DMS79 (cell line): ENCODE measurements at places on chromosomes 12 and 14.
A peak's percentile ranks its signal among the peaks of the same experiment; 100 is the strongest.

DNA sequence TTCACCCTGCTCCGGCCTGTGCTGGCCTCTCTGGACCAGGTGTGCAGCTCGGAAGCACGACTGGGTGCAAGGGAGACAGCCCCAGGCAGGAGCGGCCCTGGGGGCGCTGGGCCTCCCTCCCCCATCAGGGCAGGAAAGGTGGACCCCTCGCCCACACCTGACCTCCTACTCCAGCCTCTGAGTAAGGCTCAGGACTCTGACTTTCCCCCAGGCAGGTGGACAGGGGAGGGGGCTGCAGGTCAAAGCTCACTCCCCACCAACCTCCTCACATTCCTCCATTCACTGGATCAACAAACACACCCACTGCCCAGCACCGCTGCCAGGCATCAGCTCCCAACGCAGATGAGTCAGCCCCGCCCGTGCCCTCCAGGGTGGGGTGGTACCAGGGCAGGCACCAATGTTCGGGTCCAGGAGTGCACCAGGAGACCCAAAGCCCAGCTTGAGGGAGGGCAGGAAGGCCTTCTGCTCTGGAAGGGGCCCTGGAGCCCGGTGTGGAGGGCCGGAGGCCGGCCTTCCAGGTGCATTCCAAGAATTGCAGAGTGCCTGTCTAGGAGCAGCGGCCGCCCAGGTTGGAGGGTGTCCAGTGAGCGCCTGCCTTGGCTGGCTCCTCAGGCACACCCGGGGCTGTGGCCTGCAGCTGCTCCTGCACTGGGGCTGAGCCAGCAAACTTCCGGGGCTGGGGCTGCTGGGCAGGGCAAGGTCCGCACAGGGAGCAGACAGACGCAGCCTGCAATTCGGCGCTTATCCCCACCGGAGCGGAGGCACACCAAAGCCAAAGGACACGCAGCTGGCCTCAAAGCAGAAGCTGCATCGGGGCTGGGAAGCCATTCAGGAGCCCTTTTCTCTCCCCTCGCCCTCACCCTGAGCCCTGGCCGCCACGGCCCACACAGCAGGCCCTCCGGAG is 1.6 kb upstream of the INF2 start:
- DNase-seq: peak; percentile 28

- no peak for DNase-seq
These were observed 18.9 kb upstream of the TOMM20L start for GRCh38 chr14:58376791-58377190.

GRCh38 chr12:93572712-93573551 is 457 bp downstream of the SOCS2 start:
- DNase-seq: no peak

DNA sequence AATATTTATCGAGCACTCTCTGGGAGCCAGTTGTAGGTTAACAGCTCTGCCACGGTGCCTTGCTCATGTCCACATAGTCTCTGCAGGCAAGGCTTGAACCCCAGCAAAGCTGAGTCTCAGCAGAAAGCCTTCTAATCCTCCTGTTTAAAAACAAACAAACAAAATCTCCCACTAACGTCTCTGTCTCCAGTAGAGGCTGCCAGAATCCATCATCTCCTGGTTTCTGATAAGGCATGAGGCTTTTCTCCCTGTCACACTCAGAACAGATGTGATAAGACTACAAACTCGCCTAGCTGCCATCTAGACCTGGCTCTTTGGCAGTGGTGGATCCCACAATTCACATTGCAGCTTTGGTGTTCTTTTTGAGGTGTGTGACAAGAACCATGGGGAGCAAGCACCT is 813.2 kb downstream of the AACS start:
- DNase-seq: no peak

GRCh38 chr12:67068204-67068731 is 200.9 kb upstream of the CAND1 start:
- DNase-seq: no peak

DNA sequence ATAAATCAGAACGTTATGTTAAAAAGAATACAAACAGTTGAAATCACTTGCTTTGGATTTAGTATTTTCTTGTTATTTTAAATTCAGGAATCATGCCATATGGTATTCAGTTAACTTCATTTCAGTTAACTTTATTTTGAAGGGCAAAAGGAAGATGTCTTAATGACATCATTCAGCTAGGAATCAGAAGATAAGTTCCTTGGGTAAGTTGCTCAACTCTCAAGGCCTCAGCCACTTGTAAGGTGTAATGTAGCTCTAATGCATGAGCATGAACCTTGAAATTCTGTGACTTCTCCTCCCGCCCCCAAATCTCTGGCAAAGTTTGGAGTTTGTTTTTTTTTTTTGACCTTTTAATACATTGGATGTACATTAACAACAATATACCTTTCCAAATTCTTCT is 42.6 kb downstream of the FRS2 start:
- no peak for DNase-seq

GRCh38 chr12:31369712-31370521 is 44.0 kb upstream of the SINHCAF start:
- DNase-seq: peak; percentile 90

DNA sequence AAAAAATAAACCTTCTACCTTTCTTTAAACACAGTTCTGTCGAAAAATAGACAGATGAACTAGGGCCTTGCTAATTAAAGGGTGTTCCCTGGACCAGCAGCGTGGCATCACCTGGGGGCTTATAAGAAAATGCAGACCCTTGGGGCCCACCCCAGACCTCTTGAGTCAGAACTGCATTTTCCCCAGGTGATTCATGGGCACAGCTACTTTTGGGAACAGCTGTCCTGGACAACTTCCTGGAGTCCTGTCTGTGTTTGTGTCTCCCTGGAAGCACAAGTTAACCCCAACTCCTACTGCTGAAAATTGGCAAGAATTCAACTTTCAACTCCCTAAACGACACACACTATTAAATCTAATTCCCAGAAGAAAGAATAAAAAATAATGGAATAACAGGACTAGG is 17.8 kb downstream of the FBLN5 start:
- no peak for DNase-seq

DNA sequence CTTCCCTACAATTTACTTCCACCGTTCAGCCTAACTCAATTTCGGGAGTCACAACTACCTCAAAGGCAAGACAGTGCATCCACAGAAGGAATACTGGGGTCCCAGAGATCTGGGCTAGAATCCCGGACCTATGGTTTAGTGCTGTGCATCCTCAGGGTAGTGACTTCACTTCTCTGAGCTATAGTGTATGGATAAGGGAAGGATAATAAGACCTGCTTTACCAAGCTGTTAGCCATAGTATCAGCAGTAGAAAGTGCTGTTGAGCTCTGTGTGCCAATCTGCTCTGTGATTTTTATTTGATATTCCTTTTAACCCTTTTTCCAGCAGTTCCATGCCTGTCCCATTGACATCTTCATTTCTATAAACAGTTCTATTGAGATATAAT is 1044.3 kb downstream of the BCL11B start:
- no peak for DNase-seq

DNA sequence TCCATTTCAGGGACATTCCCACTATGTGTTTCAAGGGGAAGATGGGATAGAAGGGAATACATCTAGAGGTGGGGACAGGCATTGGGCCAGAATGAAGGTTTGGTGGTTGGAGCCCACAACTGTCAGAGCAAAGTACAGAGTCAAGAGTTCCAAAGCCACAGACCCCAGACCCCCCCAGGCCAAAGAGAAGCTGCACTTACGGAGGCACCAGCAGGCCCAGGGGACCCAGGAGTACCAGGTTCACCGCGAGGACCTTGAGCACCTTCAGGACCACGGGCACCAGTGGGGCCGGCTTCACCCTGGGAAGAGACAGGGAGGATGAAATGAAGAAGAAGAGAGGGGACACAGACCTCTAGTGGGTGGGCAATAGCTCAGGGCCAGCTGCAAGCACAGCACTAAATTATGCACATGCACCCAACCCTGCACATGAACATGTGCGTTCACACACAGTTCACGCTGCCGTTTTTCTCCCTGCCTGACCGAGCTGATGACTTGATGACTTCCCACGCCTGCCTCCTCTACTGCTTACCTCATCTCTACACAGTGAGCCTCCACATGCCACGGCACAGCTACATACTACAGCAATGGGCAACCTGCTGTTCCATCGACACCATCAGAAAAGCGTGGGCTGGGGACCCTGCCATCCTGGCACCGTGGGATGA is 16.7 kb downstream of the COL2A1 start:
- no peak for DNase-seq

DNA sequence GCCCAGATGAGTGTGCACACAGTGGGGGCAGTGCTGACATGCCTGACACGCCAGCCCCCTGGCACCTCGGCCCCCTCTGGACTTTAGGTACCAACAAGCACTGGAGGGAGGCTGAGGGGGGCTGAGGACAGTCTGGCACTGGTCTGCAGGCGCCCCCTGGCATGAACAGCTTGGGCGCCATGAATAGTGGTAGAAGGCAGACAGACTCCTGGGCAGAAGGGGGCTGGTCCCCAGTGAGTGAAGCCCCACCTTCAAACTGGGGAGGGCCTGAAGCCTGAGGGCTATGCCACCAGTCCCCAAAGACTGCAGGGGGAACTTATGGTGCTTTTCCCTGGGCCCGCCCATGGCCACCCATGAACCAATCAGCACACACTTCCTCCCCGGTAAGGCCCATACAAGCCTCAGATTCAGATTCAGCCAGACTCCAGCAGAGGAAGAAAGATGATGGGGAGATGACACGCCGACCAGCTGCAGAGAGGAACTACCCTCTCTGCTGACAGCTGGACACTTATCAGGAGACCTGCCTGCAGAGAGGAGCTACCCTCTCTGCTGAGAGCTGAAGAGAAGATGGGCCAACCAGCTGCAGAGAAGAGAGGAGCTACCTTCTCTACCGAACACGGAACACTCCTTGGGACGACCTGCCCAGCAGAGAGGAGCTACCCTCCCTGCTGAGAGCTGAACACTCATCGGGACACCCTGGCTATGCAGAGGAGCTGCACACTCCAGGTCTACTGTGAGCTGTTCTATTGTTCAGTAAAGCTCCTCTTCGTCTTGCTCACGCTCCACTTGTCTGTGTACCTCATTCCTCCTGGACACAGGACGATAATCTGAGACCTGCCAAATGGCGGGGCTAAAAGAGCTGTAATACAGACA is 324.5 kb downstream of the PCNX1 start:
- DNase-seq: no peak

- no peak for DNase-seq
These were observed 106.5 kb downstream of the EML1 start for GRCh38 chr14:99899578-99900178.

DNA sequence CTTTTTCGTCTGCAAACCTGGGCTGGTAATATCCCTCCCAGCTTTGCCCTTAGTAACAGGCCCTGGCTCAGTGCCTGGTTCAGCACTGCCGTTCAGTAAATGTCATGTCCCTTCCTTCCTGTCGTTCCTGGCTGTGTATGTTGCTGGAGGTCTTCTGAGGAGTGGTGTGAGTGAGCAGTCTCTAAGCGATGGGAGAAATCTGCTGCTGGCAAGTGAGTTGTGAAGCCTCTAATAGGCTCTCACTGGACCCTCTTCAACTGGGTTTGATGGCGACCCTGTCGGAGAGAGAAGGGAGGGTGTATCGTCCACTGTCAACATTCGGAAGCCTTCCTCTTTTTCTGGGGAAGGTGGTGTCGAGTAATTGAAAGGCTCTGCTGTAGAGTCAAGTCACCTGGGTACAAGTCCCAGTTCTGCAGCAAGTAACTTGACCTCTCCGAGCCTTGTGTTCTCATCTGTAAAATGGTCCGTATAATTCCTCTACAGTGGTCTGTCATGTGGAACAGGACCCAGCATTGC is 62.8 kb downstream of the HRK start:
- DNase-seq: peak; percentile 4

- peak; percentile 8 for DNase-seq
These were observed 122.4 kb downstream of the GPR135 start for GRCh38 chr14:59342516-59343484.

DNA sequence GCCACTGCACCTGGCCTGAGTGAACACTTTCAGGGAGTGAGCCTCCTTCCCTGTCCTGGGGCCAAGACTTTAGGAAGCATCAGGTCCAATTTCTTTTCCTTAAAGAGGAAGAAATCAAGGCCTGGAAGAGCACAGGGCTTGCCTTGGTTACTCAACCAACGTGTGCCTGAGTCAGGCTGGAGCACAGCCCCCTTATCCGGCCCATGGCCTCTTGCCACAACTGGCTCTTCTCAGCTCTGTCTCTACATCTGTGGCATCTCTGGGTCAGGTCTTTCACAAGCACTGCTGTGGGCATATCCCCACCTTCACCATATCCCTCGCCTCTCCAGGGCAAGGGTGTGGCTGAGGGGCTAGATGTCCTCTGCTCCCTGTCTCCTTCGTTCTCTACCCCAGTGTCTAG is 6.8 kb downstream of the MYH6 start:
- DNase-seq: no peak

- DNase-seq: no peak
These were observed 9.2 kb downstream of the GLIPR1 start for GRCh38 chr12:75489613-75490210.

- DNase-seq: no peak
These were observed 45.2 kb downstream of the MAP1LC3B2 start for GRCh38 chr12:116604178-116604895.

DNA sequence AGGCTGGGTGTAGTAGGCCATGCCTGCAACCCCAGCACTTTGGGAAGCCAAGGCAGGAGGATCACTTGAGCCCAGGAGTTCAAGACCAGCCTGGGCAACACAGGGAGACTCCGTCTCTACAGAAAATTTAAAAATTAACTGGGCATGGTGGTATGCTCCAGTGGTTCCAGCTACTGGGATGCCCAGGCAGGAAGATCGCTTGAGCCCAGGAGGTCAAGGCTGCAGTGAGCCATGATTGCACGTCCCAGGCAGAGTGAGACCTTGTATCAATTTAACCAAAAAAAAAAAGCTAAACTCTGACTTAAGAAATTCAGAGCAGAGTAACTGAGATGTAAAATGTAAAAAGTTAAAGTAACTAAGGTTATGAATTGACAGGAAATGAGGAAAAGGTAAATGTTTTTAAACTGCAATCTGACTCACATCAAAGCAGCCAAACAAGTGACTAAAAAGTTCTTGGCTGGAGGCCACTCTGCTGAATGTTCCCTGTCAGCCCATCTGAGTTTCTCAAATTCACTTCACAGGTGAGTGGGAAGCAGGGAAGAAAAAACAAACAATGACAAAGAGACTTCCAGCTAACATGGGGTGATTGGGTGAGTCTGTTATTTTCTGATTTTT is 21.3 kb downstream of the PRKD1 start:
- peak; percentile 28 for DNase-seq

GRCh38 chr12:109100741-109101140 is 3.3 kb downstream of the UNG start:
- DNase-seq: no peak

- no peak for DNase-seq
These were observed 6.1 kb downstream of the ASB8 start for GRCh38 chr12:48151103-48151771.

DNA sequence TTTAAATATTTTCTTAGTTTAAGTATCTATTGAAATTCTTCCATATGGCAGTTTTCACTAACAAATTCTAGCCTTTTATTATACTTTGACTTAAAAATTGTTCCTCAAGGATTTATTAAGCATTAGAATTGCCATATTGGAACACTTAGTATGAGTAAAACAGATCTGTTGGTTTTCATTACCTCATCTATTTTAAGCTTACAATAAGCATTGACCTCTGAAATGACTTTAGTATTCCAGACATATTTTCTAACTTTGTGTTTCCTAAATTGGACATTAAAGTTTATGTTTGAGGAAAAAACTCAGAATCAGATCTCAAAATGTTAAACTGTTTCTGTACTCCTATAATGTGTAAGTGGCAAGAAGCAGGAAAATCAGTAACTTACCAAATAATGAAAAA is 48.4 kb downstream of the CSRP2 start:
- DNase-seq: no peak
